ENCODE measurements at places on chromosomes 1 and 21.

GRCh38 chr1:240831191-240831631 is 219.3 kb upstream of the GREM2 start:
- DNase-seq = no peak

GRCh38 chr1:99365141-99365540 is 100.8 kb downstream of the PLPPR4 start:
- no peak for DNase-seq

GRCh38 chr21:41928621-41929220 is 25.1 kb downstream of the C2CD2 start:
- no peak for DNase-seq

DNA sequence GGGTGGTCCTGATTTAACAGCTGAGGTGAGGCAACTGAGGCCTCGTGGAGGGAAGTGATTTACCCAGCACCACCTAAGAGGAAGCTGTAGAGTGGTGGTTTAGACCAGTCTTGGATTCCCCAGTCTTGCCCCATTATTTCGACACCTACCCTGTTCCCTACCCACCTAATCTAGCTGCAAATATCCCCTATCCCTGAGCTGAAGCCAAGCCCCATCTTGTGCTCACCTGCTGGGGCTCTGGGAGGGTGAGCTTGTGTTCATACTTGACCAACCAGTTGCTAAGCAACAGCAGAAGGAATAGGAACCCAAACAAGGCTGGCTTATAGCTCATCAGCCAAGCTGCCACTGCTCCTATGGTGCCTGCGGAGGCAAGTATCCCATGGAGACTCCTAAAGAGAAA is 2.0 kb downstream of the TEX46 start:
- no peak for DNase-seq

GRCh38 chr1:28037946-28038345 is 50.5 kb downstream of the EYA3 start:
- no peak for DNase-seq

DNA sequence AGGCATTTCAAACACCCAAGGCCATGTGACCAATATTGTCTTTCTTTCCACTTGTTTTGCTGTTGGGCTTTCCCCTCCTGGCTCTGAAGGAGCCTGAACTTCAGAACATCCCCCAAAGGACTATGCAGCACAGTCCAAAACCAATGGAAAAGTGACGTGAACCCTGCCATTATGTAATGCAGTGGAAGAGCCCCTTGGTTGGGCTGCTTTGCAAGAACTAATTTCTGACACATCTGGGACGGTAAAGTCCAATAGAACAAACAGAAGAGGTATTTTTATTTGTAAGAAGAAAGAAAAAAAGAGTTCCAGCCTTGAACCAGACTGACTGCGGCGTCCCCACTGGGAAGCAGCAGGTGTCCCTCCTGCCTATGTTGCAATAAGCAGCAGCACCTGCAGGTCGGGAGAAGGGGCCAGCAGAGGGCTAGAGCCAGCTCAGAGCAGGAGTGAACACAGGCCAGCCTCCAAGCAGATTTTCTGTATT is 116.7 kb downstream of the CDC7 start:
- no peak for DNase-seq

GRCh38 chr1:20660363-20660762 is 806 bp downstream of the DDOST start:
- DNase-seq = no peak

- DNase-seq = no peak
These were observed 93.8 kb downstream of the C21orf91 start for GRCh38 chr21:17725339-17725738.

GRCh38 chr1:243917863-243918565 is 68.0 kb upstream of the AKT3 start:
- DNase-seq = no peak

DNA sequence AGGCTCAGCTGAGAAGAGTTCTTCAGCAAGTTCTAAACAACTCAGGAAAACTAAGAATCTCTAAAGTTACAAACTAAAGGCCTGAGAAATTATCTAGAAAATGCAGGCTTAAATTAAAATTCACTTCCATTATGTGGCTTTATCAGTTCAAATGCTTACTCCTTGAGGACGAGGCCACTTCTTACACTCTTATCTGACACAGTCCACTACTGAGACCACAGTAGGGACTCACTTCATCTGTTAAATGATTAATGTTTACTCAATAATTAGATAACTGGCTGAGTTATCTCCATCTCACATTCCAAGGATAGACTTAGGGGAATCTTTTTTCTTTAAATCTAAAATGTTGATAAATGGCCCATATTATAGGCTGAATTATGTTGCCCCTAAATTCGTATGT is 1.6 kb downstream of the C1orf141 start:
- no peak for DNase-seq

DNA sequence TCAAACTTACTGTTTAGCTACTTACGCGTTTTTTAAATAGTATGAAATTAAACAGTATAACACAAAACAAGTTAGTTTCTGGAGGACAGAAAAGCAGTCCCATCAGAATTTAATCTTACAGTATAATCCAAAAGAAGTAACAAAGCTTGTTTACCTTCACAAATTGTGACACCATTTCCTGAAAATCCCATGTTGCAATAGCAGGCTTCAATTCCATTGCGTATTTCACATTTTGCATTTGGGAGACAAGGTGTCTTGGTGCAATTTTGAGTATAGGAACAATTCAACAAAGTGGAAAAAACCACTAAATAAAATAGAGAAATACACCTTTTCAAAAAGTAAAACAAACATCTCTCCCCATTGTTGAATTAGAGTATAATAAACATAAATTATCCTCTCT is 1.6 kb downstream of the ADGRL4 start:
- DNase-seq = no peak

DNA sequence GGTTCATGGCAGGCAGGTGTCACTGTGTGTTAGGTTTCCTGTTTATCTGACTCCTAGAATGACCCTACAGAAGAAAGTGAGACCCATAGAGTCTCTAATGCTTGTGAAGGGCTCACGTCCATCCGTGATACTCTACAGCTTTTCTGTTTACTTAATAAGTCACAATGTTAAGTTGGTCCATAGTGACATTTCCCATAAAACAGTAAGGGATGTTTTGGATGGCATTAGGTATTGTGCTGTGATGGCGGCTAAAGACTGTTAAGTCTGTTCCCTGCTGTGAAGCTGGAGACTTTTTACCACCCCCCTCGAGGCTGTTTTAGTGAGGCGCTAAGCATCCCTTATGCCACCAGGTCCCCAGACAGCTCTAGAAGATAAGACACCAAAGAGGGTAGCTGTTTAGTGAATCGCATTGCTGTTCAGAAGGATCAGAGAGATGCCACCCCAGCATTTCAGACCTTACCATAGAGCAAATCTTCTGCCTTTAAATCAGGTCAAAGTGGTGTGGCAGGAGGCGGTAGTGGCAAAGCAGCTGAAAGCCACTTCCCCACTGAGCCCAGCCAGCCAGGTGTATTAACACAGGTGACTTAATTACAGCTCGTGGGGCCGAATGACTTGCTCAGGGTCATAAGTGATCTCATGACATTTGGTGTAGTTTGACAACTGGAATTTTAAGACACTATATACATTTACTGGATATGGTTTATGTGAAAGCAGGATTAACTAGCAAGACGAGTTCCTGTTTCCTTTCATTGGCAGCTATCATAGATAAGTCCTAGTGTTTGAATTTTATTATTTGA is 25.0 kb downstream of the SLC37A1 start:
- DNase-seq = no peak

DNA sequence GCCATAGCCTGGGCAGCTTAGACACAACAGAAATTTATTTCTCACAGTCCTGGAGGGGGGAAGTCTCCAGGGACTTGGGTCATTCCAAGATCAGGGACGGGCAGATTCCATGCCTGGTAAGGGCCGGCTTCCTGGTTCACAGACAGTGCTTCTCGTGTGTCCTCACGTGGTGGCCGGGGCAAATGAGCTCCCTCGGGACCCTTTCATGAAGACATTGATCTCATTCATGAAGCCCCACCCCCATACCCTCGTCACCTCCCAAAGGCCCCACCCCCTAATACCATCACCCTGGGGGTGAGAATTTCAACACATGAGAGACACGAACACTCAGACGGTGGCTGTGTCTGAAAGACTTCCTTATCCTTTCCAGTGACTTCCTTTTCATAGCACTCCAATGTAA is 51.5 kb downstream of the ACOT7 start:
- no peak for DNase-seq

- DNase-seq = no peak
These were observed 175.6 kb downstream of the TBX15 start for GRCh38 chr1:118812555-118812954.

DNA sequence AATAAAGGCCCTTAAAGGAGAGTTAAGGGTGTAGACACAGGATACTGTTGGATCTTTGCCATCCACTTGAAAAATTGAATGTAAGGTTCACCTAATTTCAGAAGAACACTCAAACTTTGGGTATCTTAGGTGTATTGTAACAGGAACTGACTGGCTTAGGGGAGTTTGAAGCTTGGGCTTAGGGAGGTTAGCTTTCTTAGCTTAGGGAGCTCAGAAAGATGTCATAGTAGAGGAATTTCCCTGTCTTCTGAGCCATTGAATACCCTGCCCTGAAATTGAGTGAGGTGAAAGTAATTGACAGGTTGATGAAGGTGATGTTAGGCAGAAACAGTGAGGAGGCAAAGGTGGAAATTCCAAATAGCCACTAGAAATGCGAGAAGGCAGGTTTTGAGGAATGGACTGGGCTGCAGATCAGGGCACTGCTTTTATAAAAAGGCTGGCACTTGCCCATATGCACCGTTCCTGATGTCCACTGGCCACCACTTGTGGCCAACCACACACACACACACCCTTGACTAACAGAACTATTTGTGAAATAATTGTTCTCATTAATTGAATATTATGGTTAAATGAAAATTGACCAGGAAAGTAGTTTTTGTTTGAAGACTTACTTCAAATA is 16.5 kb downstream of the BACH1 start:
- no peak for DNase-seq

GRCh38 chr1:205921570-205921909 is 21.7 kb downstream of the SLC26A9 start:
- no peak for DNase-seq

DNA sequence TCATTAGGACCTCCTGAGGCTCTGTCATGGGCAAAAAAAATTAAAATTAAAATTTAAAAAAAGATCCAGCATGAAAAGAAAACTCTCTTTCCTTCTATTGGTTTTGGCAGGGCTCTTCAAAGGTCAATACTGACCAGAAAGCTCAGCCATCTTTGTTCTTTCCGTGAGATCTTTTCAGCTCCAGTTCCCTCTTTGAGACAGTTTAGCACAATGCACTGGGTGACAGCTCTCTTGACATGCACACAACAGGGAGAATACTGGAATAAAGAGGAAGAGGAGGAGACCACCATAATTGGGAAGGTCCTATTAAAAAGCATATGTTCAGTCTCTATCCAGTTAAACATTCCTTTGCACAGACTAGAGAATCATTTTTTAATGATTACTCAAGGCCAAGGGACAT is 6.3 kb downstream of the LIX1L start:
- DNase-seq = no peak

- no peak for DNase-seq
These were observed 86.6 kb upstream of the ACTRT2 start for GRCh38 chr1:2934642-2935081.

DNA sequence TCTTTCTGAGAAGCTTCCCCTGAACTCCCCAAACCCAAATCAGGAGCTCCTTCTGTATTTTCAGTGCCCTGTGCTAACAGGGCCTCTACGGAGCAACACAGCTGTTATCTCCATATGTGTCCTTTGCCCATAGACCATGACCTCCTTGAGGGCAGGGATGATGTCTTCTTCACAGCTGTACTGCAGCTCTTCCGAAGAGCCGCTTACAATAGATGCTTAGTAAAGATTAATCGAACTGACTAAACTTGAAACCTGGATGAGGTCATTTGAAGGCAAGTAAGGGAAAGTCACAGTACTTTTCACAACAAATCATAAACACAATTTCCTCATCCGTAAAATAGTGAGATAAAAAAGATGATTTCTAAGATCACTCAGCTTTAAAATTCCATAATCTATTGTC is 4.4 kb upstream of the KCNN3 start:
- no peak for DNase-seq

GRCh38 chr1:55069280-55069679 is 29.9 kb downstream of the PCSK9 start:
- no peak for DNase-seq

- no peak for DNase-seq
These were observed 33.2 kb upstream of the PDE4B start for GRCh38 chr1:65759516-65759915.

DNA sequence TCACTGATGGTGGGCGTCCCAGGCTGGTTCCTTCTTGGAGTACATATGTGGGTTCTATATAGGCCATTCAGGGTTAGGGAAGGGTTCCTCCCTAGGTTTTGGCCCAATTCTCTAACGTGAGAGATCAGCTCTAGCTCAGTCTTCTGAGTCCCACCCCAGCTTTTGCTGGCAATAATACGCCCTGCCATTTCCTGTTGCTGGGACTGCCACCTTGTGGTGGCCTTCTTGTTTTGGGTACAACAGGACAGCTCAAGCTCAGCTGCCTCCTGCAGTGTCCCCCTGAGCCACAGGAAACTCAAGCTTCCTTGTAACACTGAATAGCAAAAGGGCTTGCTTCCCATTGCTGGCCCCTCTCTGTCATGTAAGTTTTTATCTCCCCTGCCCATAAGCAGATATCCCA is 77.8 kb downstream of the BACH1 start:
- DNase-seq = peak; percentile 7

DNA sequence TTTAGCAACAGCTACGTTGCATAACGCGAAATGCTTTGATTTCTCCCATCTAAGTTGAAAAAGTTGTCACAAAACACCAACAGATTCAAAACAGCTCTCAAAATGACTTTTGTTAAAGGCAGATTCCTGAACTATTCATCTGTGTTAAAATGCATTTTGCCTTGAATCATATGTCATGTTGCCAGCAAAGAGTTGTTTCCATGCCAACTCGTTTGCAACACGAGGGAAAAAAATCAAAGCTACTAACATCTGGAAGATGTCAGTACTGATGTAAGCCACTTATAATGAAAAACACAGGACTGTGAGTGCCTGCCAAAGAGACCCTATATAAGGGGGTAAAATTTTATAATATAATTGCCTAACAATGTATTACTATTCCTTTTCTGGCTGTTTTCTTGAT is 182.7 kb upstream of the PTBP2 start:
- DNase-seq = no peak

Data from T-helper 9 cell (primary cell).